ENCODE measurements at places on chromosomes 2 and 18.

GRCh38 chr18:24039671-24040070 lies 25.1 kb downstream of the TTC39C start:
- no peak for DNase-seq

GRCh38 chr2:125427721-125428315 lies 1228.1 kb upstream of the GYPC start:
- DNase-seq: no peak

DNA sequence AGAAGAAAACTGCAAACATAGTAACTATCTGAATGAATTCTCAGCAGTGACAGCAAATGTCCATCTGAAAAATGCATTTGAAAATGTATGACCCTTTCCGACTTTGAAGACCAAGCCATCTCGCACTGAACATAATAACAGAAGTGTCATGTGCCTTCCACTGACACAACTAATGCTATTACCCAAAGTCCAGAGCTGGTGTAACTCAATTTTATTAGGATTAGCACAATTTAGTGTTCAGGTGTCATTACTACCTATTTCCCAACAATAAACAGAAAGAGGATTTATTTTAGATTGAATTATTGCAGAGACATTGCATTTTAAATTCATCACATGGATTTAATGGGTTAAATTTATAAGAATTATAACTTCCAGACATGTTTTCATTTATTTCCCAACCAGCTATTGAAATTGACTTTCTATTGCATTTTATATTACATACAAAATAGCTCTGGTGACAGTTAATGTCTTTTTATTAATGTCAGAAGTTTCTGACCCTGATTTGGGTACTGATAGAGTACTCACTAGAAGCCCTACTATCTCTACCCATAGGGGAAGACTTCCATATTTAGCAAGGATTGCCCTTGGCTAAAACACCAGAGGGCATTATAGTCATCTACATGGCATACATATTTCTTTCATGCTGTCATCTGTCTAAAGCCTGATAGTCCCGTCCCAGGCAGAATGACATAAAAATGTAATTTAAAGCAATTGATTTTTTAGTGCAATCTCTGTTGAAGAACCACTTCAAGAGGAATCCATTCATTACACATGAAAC lies 7.0 kb upstream of the STK39 start:
- DNase-seq: no peak

DNA sequence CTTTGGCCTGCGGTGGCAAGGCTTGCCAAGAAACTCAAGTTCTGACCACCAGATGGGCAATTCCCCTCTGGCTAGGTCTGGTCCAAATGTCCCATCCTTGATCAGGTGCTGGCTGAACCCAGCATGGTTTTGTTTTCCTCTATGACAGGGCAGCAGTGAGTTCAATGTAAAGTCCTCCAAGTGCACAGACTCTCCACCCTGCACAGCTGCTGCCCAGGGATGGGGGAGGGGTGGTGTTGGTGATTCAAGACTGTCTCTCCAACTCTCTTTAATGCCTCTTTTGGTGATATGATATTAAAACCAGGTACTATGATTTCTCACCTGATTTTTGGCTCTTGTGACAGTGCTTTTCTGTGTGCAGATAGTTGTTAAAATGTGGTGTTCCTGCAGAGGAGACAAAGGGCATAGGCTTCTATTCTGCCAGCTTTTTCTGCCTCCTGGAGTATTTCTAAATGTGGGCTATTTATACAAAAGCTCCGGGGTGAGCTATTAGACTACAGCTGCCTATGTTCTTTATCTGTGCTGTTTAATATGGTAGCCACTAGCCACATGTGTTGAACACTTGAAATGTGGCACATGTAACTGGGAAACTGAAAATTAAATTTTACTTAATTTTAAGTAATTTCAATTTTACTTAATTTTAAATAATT lies 64.0 kb upstream of the STK39 start:
- peak; percentile 41 for DNase-seq

DNA sequence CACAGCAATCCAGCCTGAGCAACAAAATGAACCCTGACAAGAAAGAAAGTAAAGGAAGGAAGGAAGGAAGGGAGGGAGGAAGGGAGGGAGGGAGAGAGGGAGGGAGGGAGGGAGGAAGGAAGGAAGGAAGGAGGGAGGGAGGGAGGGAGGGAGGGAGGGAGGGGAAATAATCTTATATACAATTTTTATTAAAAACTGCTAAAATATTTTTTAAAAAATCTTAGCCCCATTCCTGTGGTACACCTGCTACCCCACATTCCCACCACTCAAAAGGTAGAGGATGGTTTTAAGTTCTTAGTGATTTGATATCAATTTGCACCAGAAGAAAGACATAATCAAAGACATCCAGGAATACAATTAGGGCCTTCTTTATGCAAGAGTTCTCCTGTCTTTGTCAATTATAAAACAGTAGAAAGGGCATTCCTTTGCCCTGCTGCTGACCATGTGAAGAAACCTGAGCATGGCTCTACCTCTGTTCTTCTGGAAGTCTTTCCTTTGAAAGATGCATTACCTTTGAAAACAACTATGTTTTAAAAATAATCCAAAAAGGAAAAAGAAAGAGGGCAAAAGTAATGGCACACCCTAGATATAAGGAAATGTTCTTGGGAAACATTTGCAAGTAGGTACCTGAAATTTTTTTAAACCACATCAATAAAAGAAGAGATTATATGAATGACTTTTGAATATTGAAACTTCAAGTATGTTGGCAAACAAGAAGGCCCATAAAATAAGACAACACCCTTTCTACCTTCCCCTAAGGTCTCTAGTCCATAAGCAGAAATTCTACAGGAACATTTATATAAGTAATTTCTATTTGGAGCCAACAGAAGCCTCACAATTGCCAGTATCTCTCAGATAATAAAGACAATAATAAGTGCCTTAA lies 33.7 kb upstream of the ACVR2A start:
- no peak for DNase-seq

DNA sequence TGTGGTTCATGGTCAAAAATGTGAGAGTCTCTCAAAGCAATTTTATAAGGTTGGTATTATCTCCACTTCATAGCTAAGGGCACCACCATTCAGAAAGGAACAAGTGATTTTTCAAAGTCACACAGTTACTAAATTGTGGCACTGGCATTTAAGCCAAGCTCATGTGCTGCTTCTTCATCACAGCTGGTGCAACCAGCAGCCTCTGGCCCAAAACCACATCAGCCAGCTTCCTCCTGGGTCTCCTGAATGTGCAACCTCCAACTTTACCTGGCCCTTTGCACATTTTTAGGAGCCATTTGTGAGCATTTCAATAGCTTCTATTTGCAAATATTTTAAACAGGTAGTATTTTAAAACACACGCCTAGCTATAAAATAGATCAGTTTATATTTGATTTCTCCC lies 293.7 kb downstream of the BCL11A start:
- no peak for DNase-seq

DNA sequence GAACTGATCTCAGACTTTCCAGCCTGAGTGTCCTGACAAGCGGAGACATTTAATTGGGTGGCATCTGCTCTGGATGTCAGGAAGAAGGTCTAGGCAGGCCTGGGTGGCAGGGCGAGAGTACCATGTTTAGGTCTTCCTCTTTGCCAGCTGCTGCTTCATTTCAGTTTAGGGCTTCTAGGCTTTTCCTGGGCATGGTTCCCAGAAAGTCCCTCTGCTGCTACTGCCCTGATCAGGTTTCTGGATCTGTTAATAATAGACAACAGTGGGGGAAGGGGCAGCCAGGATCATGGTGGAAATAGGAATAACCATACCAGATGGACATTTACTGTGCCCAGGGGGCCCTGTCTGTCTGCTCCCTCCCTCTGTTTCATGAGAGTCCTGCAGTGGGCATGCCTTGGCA lies 2.3 kb upstream of the PLCD4 start:
- DNase-seq: peak; percentile 47

DNA sequence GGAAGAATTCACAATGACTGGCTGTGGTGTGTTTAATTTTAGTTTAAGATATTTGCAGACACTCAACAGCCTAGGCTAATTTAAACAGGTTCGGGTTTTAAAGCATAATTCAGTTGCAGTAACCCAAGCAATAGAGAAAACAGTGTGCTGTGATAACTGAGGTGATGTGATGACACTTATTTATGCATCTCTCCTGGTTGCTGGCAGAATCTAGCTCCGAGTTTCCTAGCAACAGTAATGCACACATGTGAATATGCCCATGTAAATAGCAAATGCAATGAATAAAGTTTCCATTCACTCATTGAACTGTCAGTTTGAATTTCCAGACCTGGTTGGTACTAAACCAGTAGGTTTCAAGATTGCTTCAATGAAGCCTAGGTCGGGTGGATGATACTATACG lies 426.5 kb downstream of the TMX3 start:
- DNase-seq: no peak

GRCh38 chr18:74430806-74431571 lies 26.1 kb downstream of the DIPK1C start:
- no peak for DNase-seq

DNA sequence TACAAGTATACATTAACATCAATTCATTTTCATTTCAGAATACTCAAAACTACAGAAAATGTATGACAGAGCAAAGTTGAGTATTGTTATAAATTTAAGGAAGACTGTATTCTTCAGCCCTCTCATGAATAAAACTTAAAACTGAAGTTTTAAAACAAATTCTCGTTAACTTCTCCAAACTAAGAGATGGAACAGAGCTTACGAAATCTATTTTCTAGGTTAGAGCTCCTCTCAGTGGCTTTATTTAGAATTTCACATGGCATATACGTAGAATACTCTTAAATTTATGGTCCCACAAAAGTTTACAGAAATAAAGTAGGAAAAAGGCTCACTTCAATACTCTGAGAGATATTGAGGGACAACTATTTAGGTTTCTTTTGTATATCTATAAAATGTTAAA lies 612.1 kb downstream of the KCNJ3 start:
- peak; percentile 8 for DNase-seq

DNA sequence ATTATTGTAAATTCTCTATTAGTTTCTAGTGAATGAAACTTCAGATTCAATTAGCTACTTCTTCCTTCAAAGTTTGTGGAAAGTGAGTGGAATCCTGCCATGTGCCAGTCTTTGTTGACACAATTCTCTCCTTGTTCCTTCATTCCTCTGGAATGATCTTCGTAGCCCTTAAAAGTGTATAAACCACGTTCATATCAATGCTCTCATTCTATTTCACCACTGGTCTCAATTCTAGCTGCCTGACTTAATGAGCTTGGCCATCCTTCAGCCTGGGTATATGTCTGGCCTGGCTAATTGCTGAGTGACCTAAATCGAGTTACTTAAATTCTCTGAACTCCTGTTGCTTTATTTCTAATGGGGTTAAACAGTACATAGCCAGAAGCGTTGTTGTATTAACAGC lies 43.5 kb downstream of the INSIG2 start:
- DNase-seq: no peak

DNA sequence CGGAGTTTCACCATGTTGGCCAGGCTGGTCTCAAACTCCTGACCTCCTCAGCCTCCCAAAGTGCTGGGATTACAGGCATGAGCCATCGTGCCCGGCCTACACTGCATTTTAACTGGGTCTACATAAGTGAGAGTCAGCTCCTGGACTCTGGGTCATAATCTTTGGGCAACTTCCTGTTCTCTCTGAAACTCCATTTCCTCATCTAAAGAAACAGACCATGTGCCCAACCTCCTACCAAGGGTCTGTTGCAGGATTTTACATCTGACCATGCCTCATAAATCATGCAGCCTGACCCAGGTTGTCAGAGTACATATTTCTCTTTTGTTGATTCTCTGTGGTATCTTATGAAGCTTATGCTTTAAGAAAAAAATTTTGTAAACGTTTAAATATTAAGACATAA lies 280.4 kb downstream of the ALPK2 start:
- DNase-seq: no peak

- DNase-seq: no peak
Measured at GRCh38 chr2:217118559-217119284, 258.9 kb upstream of the TNP1 start.

GRCh38 chr18:63705401-63705800 lies 2.6 kb downstream of the SERPINB11 start:
- no peak for DNase-seq

DNA sequence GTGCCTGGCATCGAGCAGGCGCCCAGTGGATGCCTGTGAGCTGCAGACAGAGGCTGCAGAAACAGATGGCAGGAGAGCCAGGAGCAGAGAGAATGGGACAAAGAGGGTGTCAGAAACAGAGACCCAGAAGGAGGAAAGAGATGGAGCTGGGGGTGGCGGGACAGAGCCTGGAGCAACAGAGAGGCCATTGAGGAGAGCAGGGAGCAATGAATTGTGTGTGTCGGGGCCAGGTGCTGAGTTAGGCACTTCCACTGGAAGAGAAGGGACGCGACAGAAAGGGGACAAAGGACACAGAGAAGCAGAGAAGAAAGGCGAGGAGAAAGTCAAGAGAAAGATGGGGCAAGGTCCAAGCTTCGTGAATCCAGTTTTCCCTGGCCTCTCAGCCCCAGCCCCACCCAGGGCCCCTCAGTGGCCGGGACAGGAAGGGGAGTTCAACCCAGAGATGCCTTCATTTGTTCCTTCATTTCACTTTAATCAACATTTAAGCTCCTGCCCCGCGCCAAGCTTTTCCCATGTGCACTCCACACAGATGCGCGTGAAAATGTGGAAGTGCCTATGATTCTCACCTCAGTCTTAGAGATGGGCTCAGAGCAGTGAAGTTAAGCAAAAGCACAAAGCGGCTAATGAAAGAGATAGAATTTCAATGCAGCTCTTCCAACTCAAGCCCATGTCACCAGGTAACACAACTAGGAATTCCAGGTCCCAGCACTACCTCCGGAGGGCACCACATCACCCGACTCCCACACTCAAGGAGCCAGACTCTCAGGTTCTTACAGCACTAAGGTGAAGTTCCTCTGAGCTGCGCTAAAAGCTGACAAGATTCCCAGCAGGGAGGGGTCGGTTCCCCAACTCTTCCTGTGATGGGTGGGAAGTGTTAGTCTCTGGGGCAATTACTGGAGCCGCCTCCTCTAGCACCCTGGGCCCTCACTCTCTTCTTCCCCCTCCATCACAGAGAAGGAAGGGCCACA lies 55.1 kb downstream of the TNS1 start:
- no peak for DNase-seq

- no peak for DNase-seq
Measured at GRCh38 chr2:238847841-238848690, at the start of gene TWIST2. Gene TWIST2, plus strand, starts transcription at chr2:238848085. Its CDS starts 131 bp downstream, at chr2:238848216.

DNA sequence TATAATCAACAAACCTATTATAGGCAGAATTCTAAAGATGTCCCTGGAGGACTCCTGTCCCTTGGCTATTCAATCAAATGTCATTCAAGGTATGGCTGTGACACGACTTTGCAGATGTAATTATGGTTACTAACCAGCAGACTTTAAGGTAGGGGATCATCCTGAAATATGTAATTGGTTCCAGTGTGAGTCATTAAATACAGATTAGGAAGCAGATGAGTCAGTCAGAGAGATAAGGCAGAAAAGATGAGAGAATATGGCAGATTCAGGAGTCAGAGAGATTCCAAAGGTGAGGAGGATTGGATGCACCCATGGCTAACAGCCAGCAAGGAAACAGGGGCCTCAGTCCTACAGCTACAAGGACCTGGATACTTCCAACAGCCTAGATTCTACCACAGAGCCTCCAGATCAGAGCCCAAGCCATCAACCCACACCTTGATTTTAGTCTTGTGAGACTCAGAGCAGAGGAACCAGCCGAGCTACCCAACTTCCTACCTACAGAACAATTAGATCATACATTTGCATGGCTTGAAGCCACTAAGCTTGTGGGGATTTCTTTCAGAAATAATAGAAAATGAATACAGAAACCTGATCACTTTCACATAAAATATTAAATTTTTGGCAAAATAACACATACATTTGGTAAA lies 11.2 kb upstream of the PROM2 start:
- DNase-seq: no peak
